RPMI7951 (cell line): ENCODE measurements at places on chromosomes 2 and 18.

DNA sequence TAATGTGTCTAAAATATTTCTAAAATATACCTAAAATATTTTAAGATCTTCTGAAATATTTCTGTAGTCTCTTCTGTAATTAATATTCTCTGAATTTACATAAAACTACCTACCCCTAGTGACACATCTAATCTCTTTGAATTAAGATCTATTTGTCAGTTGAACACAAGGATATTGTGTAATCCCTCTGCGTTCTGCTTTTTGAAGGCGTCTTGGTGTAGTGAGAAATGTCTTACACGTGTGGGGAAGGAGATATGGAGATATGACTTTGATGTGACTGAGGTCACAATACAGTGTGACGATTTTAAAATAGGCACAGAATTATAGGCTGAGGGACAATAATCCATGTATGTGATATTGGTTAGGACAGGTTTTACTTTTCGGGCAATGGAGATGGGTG lies 79.8 kb downstream of the DOK6 start:
- DNase-seq, result no peak

- no peak for DNase-seq
These were observed 82.6 kb upstream of the TANK start for GRCh38 chr2:161077367-161078210.

DNA sequence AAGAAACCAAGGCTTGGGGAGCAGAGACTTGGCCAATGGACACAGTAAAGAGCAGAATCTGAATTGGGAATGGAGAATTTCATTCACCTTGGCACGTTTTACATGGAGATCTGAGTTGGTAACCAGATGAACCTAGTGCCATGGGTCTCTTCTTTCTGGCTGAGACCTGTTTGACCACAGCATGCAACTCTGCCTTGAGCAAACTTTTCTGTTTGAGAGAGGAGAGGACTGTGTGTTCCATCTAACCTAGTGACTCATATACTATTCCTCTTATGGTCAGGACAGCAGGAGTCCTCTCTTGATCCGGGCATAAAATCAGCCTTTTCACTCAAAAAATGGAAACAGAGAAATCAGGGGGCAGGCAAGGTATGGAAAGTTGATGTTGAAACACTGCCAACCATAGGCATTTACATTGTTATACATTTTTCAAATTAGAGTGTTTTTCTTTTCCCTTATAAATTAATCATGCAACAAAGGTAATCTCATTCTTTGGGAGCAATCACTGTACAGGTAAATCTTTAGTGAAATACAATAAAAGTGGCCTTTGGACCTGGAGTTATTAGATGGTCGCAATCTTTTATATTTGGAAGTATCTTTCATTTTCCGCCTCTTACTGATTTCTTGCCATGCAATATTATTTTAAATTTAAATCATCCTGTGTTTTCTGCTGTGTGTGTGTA lies 86.7 kb downstream of the NRP2 start:
- DNase-seq, result peak; percentile 78

GRCh38 chr2:204947405-204947804 lies 402.1 kb downstream of the PARD3B start:
- no peak for DNase-seq

DNA sequence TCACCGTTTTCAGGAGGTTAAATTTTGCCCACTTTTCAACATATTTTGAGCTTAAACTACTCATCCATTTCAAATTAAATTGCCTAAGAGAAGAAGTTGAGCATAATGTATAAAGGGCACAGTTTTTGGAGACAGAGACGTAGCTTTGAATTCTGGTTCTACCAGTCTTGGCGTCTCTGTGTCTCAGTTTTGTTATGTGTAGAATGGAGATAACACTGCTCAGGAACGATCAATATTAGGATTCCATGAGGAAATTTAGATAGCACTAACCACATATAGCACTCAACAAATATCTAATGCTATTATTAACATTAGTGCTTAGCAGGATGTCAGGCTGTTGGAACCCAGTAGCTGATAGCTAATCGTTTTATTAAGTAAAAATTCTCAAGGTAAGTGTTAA lies 40.4 kb upstream of the GATA6 start:
- DNase-seq, result no peak

- no peak for DNase-seq
These were observed 76.5 kb upstream of the SLC35G4 start for GRCh38 chr18:11532758-11533512.

- no peak for DNase-seq
These were observed 96.6 kb upstream of the MCFD2 start for GRCh38 chr2:47012189-47012588.

GRCh38 chr2:224532441-224532840 lies 52.7 kb downstream of the CUL3 start:
- no peak for DNase-seq

GRCh38 chr18:48030616-48031480 lies 100.4 kb upstream of the SMAD2 start:
- peak; percentile 45 for DNase-seq

DNA sequence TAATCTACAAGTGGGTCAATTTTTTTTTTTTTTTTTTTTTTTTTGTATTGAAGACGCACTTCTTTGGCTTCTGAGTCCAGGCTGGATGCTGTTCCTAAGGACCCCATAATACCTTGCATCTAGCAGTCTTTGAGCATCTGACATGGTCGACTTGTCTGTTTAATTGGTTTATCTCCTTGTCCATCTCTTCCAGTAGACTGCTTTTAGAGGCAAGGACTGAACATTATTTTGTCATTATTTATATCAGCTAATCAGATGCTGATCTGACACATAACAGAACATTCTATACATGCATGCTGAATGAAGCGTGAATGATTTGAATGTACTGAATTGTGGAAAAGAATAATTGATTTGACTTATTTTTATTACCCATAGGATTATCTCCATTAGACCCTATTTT lies 118.7 kb downstream of the CDH7 start:
- no peak for DNase-seq

DNA sequence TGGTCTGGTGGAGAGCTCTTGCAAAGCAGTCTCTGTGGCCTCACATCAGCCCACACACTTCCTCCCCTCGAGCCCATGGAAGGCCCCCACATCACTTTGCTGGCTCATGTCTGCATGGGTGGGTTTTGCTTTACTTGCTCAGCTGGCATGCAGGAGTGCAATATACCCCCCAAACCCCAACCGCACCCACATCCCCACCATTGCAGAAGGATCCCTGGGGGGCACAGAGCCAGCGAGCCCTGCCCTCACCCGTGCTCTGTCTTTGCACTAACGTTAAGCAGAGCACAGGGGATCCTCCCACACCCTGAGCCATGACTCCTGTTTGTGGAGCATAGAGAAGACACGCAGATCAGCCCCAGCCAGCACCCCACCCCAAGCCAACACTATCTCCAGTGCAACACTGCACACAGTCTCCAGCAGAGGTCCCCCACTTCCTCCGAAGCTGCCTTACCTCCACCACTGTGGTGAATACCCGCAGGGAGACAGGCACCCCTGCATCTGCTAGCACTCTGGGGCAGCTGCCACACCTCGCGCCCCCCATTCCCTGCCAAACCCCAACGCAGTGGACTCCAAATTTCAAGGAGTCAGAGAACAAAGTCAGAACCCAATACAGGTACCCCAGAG lies 177.8 kb upstream of the RGPD4 start:
- DNase-seq, result peak; percentile 24

DNA sequence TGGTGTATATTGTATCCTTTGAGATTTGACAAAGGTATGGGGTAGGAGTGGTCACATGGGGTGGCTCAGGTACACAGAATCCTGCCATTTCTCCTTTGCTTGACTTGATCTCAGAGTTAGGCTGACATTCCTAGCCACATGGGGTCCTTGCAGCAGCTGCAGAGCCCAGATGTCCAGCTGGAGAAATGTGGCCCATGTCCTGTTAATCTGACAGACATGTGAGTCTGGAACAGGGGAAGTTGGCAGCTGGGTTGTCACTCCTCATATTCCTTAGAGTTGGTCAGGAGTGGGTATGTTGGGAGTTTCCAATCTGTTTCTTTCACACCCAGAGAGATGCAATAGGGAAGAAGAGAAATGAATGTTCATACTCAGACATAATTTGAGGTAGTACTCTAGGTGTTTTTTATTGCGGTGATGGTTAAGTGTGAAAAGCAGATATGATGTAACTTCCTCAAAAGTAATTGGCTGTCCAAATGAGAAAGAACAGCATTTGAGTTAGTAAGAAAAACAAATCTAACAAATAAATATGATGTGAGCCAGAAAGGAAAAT lies 402.6 kb upstream of the MEIS1 start:
- no peak for DNase-seq

DNA sequence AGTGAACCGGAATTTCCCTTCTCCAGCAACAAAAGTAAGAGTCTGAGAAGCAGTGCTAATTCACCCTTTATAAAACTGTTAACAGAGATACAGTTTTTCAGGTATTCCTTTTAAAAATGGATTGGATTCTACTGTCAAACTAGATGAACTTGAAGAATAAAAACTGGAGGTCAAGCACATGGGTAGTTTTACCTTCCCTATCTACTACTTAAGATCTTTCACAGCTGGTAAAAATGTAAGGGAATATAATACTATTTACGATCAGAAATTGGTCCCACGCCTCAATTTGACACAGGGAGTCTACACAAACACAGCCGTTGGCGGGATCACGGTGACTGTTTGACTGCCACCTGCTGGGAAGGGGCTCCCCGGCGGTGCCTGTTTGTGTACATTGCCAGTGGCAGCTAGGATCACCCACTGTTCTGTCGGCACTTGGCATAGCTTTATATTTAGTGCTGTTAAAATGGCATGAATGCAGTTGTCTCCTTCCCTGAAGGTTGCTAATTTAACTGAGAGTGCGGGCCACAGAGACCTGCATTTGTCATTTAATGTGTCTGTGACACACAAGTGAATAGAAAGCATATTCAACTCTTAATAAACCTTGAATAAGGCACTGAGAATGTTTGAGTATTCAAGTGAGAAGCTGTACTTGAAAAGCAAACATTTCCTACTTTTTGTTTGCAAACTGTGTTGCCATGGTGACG lies 59.5 kb downstream of the ABCG8 start:
- DNase-seq, result no peak

GRCh38 chr2:222427646-222428301 lies 3.4 kb downstream of the SGPP2 start:
- no peak for DNase-seq

DNA sequence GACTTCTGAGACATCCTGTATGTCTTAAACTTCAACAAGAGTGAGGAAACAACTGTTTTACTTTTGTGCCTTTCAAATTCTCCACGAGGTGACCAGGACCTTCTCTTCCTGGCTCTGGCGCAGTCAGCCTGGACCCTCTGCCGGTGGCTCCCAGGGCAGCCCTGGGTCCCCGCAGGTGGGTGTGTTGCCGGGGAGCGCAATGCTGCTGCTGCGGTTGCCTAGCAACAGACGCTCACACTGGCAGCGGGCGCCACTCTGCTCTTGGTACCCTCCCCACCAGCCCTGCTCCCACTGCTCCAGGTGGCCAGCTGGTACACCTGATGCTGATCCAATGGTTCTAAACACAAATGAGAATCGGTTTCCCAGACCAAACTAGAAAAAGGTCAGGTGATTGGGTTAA lies 58.7 kb downstream of the GNAL start:
- DNase-seq, result no peak

GRCh38 chr2:189579585-189580186 lies 900 bp downstream of the SLC40A1 start:
- no peak for DNase-seq

DNA sequence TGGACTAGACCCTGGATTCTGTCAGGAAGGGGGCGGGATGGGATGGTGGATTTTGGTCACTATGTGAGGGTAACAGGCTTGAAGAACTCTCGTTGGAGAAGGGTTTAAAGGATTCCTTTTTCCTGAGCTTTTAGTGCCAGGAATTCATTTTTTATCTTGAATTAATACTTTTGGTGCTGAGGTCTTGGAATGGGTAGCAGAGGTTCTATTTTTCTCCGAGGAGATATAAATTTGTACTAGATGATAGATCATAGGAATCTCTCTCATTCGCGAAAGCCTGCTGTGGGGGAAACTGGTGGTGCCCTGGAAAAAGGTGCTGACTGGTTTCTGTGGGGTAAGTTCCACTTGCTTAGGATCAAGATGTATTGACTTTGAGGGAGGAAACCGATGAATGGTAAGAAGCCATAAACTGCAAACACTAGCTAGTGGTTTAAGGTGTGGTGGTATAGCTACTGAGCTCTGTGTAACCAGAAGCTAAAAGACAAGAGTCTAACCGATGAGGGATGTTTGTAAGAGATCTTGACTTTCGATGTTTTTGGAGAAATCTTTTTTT lies 706 bp downstream of the AGPS start:
- DNase-seq, result no peak

DNA sequence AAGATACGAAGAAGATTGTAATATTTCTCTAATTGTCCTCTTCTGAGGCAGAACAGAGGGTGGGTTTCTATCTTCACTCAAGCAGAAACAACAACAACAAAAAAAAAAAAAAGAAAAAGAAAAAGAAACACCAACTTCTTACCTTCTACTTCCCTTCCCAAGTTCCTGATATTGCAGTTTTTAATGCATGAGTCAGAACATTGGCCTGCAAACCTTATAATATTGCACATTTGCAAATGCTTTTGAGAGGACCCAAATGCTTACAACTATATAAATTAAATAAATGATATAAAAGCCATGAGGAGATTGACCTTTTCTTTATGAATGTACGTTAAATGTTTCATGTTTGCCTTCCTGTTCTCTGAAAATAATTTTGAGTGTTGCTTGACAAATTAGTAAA lies 37.3 kb downstream of the PAX3 start:
- peak; percentile 21 for DNase-seq

- DNase-seq, result peak; percentile 41
These were observed 12.6 kb upstream of the NCK2 start for GRCh38 chr2:105732101-105732500.

DNA sequence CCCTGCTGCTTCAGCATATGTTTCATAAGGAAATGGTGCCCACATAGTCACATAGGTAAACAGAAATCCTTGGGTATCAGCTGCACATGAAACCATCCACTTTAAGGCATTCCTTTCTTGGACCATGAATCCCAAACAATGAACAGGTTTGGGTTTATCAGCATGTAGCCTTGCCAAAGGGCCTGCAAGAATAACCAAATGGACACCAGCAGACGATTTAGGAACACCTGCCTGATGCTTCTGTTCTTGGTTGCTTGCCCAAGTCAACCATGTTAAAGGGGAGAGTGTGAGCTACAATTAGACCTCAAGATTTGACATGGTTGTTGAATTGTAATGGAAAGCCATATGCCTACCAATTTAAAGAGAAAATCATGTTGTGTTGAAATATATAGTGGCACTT lies 1342.7 kb upstream of the PIK3C3 start:
- DNase-seq, result no peak

GRCh38 chr2:95006588-95006987 lies 18.9 kb upstream of the MAL start:
- no peak for DNase-seq

- DNase-seq, result no peak
These were observed 725.1 kb downstream of the EPHA4 start for GRCh38 chr2:220847006-220847405.

- no peak for DNase-seq
These were observed 26.3 kb downstream of the MBP start for GRCh38 chr18:77106331-77106730.

GRCh38 chr2:145748927-145749326 lies 1229.0 kb upstream of the ZEB2 start:
- DNase-seq, result no peak

DNA sequence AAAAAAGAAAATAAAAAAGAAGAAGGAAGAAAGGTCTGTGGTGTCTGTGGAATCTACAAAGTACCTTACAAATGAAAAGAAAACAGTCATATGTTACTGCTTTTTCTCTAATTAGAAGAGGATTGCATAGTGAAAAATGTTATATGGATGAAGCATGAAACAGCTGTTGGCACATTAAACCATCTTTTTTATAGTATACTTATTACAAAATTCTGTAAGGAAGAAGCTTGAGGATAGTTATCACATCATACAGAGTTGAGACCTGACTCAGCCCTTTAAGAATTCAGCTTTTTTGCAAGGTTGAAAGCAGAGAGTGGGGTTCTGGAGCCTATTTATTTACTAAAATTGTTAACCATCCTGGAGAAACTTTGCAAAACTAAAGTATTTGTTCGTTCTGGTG lies 222.7 kb downstream of the PHLPP1 start:
- no peak for DNase-seq
